ENCODE measurements at places on chromosomes 4 and X.
A peak's percentile ranks its signal among the peaks of the same experiment; 100 is the strongest.

DNA sequence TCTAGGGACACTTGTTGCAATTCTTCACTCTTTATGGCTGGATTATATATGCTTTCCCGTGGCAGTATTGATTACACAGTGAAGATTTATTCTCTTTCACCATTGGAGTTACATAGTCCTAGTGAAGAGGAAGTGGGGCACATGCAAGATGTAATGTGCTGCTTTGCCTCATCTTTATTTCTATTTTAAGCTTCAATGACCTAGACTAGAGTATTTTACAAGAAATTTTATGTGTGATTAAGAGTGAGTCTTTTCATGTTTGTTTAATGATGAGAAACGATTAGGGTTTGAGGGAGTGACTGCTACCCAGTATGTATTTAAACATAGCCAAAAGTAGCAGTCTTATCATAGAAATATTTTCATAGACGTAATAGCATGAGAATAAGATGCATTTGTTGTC lies 30.8 kb downstream of the DIAPH2 start:
- no peak for DNase-seq

DNA sequence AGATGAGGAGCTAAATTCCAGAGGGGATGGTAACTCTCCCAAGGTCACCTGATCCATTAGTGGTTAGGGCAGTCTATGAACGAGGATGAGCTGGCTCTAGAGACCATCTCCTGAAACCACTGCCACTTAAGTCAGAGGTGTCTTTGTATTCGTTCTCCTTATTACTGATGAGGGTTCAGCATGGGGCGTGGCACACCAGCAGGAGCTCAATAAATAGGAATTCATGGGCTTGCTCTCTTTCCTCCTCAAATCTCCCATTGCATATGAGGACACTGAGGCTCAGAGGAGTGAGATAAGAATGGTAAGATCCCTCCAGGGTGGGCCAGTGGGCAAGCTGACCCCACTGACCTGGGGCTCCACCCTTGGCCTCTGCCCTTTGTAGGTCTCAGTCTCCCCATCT lies 1.7 kb upstream of the GATA1 start:
- no peak for DNase-seq

GRCh38 chrX:56099271-56099670 lies 132.9 kb upstream of the KLF8 start:
- no peak for DNase-seq

DNA sequence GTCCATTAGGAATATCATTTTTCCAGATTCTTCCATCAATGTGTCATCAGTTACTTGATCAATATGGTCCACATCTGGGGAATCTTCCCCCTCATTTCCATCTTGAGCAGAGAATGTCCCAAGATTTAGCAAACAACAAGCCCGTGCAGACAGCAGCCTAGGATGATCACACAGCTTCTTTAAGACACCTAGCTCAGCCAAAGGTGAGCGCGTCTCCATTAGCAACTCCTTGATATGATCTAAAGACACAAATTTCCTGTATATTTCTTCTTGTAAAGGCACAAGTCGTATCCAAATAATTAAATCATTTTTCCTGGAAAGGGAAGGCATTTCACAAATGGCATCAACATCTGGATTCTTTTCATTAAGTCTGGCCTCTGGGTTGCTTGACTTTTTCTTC lies 25.8 kb downstream of the PIN4 start:
- no peak for DNase-seq

DNA sequence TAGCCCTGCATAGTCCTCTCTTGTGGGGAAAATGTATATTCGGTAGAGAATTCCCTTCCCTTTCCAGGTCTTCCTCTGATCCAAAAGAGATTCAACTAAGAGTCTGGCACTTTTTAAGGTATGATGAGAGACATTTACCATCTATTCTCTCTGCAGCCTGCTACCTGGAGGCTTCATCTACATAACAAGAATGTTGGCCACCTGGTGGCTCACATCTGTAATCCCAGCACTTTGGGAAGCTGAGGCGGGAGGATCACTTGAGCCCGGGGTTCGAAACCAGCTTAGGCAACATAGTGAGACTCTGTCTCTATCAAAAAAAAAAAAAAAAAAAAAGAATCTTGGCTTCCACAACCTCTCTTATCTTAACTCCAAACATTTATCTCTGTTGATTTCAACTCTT lies 40.4 kb upstream of the NOCT start:
- DNase-seq: no peak

GRCh38 chrX:1599791-1600405 lies 8.5 kb downstream of the AKAP17A start:
- no peak for DNase-seq

DNA sequence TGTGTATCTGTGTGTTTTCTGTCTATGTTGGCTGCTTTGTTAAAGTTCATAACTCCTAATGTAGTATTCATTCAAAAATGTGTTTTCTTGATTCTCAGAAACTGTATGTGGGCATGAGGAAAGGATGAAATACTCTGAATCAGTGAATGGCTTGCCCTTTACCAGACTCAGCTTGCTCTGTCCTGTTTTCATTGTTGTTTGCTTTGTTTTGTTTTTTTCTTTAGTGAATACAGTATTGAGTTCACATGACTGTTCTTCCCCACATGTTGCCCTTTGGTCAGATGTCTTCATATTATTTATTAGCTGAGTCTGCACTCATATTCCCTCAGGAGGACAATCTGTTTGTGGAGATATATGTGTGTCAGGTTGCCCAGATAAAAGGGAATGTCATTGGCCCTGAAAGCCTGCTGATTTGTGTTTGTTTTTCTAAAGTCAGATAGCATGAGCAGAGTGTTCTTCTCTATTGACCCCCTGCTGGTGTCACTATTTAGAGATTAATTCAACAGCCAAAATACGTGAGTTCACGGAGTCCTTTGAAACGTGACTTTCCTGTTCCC lies 1184.4 kb downstream of the RPA4 start:
- no peak for DNase-seq

DNA sequence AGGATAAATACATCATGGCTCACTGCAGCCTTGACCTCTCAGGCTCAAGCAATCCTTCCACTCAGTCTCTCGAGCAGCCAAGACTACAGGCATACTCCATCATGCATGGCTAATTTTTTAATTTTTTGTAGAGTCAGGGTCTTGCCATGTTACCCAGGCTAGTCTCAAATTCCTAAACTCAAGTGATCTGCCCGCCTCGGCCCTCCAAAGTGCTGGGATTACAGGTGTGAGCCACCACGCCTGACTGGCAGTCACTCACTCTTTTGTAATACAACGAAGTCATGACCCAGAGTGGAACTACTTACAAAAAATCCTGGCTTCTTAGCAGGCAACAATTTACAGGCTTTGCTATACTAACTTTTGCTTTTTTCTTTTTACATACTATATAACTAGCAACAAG lies 100.7 kb upstream of the MAP3K15 start:
- DNase-seq: no peak

DNA sequence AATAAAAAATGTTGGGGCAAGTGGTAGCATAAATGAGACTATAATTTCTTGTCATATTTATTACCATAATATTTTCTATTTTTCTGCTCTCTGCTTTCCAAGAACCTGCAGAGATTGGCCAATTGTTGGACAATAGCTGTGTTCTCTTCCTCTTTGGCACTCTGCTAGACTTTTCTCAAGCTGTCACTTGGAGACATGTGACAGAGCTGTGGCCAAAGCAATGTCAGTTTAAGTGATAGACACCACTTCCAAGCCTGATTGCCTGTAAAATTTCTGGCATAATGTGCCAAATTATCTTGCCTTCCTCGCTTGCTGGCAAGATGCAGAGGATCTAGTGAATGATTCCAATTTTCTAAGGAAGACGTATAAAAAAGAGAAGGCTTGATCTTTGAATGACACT lies 162.2 kb upstream of the NDST4 start:
- DNase-seq: no peak

- DNase-seq: no peak
These were observed 19.3 kb downstream of the ANXA5 start for GRCh38 chr4:121677524-121677923.

- no peak for DNase-seq
These were observed 80.0 kb downstream of the ARSJ start for GRCh38 chr4:113899271-113900070.

GRCh38 chr4:168516841-168517240 lies 20.0 kb downstream of the PALLD start:
- no peak for DNase-seq

- DNase-seq: no peak
These were observed 38.2 kb downstream of the WFS1 start for GRCh38 chr4:6307891-6308290.

DNA sequence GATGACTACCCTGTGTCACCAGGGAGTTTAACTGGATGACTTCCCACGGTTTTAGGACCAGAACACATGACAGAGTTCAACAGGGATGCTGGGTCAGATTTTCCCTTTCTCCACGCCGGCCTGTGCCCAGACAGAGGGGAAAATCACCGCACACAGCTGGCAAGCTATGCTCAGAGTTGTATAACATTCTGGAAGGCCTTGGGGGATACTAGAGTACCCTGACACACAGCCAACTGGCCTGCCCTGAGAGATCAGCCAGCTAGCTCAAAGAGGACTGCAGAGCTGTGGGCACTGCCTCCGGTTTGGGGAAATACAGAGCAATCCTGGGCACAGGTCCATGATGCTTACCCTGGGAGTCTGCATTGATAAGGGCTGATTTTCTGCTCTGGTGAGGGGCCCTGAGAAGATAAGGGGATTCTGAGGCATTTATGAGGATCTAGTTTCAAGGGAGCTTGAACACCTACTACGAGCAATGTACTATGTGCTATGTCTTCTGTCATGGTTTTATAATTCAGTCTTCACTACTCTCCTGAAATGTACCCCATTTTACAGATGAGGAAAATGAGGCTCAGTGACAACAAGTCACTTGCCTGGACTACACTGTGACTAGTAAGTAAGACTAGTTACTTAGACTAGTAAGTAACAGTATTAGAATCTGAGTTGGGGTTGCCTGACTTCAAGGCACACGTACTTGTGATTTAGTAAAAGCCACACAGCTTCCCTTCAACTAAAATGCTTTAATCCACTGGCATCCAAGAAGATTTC lies 14.7 kb downstream of the C4orf54 start:
- DNase-seq: no peak

- DNase-seq: peak; percentile 0
These were observed 33.6 kb upstream of the ENPEP start for GRCh38 chr4:110442309-110442708.

DNA sequence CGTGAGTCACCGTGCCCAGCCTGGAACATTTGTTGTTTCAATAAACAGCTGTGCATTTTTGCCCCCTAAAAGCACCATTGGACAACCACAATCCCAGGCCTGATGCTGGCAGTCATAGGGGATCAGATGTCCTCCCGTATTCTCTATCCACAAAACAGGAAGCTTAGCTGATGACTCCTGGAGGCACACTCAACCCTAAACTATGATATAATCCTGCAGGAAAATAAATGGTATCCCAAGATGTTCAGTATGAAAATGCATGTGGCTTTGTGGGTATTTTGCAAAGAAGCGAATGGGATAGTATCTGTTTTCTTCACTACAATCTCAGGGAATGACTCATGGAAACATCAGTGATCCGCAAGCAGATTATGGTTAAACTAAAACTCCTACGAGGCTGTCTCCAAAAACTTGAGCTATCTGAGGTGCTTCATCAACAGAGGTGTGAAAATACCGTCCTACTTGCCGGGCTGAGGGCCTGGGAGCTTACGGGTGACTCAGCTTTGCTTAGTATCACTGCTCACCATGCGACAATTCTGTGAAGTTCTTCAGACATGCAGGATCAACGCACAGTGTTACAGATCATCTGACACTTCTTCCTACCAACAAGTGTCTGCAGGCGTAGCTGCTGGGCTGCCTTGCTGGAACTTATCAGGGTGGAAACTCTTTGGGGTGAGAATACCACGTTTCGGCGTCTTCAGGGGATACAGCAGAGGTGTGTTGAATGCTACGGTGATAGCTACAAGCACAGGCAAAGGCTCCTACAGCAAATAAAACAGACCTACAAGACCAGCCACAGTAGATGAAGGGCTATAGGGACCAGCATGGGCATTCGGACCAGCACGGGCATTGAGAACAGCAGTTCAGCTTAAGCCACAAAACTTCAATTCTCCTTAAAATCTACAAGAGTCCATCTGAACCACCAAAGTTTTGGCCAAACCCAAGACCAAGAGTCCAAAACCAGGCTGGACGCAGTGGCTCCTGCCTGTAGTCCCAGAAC lies 148.5 kb downstream of the DHRSX start:
- peak; percentile 15 for DNase-seq

GRCh38 chr4:20639346-20639745 lies 60.9 kb upstream of the PACRGL start:
- DNase-seq: no peak

DNA sequence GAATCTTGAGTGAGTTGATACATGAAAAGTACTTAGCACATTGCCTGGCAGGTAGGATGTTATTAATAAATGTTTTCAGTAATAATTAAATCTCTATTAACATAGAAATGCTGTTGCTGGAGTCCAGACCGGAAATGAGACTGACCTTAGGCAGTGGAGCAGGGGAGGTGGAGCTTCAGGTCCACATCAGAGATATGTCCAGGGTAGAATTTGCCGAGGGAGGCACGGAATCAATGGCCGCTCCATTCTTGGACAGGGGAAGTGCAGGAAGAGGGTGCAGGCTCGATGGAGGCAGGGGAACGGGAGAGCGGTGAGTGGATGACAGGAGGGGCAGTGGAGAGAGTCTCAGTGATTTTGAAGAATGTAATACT lies 107.3 kb downstream of the GATB start:
- no peak for DNase-seq

DNA sequence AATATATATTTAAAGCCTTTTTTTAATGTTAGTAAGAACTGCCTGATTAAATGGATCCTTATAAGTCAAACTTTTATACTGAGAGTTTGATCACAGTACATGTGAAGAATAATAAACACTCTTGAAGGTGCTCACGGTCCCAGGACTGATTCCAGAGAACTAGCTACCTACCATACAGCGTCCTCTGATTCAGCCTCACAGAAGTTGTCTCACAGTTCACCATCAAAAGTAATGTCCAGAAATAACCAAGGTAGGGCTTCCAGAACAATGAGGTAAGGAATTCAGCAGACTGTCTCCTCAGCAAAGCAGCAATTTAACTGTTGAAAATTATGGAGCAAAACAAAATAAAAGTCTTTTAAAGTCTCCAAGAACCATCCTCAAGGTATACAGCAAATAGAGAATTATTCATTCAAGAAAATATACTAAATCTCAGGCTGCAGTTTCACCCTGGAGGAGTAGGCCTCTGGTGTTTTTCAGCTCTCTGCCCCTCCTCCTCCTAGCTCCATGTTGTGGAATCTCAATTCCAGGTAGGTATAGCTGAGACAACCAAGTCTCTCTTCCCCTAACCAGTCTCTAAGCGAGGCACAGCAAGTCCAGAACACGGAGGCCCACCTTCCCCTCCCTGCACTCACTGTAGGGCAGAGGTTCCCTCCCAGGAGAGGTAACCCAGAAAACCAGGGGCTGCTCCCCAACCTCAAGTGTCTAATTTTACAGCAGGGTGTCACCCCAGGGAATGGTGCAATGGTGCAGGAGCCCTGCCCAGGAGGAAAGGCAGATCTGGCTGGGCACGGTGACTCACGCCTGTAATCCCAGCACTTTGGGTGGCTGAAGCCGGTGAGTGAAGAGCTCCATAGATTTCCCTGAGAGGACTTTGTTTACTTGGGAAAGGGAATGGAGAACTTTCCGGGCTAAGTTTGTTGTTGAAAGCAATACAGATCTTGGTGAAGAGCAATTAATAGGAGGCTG lies 28.6 kb downstream of the FAM241A start:
- no peak for DNase-seq

GRCh38 chr4:66577922-66578321 lies 907.6 kb upstream of the EPHA5 start:
- no peak for DNase-seq

- DNase-seq: no peak
These were observed 19.6 kb upstream of the CHM start for GRCh38 chrX:86066998-86067397.

All from activated CD4-positive, alpha-beta T cell treated with anti-CD3 and anti-CD28 coated beads, Interleukin-2, Interleukin-6, amounts not matched to agents 100 ng/mL and 50 ng/mL, durations not matched to agents 16 hours and 8 hours (primary cell).